Tongue (tissue), 3 donors: ENCODE measurements at places on chromosomes 1 and 21. TPM values are rescaled to one million over a fixed set of nuclear protein-coding genes. Genes with fewer than 3 reads are reported as not detected.

RCC2 gene
- 42.5 TPM for total RNA-seq

- DNase-seq, result no peak
Observed at GRCh38 chr1:223803211-223803610, 42.5 kb downstream of the TP53BP2 start.

DNA sequence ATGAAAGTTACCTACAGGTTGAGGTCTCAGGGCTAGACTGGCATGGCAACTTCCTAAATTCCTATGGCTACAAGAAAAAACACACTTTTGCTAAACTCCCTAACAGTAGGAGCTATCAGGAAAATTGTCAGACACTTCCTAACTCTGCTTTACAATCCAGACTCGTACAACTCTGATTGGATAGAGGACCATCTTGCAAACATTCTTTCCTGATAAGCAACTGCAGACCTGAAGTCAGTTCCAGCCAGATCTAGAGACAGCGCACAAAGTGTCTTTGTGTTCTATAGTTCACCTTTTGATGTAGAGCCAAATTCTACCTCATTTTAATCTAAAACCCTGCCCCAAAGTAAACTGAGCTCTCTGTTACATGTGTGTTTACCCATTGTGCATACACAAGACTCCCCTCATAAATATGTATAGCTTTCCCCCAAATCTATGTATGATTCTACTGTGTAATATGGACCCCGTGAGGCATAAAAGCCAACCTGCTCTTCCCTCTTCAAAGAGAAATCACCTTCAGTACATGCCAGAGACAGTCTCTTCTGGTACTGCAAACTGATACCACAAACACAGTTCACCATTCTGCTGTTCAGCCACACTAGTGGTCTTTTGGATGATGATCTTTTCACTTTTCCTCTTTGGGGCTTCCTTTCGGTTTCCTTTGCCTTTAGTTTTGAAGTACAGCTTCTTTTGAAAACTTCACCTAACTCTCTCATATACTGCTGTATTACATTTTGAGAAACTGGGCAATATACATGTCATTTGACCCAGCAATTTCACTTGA, 21.7 kb downstream of the ZP4 start:
- DNase-seq, result no peak

ELAPOR1 gene
- 18.8 TPM for total RNA-seq

KIF17 gene
- total RNA-seq, result 2.4 TPM

DNAJC28 gene
- 2.8 TPM for total RNA-seq

DNA sequence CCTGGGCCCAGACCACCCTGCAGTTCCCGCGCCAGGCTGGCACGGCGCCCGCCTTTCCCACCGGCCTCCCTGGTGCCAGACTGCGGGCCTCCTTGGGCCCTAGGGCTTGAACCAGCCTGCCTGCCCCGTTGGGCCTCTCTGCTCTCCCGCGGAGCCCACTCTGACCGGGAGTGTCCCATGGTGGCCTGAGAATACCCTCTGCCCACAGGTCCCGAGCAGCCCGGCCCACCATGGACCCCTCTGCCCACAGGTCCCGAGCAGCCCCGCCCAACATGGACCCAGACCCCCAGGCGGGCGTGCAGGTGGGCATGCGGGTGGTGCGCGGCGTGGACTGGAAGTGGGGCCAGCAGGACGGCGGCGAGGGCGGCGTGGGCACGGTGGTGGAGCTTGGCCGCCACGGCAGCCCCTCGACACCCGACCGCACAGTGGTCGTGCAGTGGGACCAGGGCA, 7.9 kb downstream of the MIB2 start:
- no peak for DNase-seq

SPRR1A gene
- not detected for total RNA-seq

DNA sequence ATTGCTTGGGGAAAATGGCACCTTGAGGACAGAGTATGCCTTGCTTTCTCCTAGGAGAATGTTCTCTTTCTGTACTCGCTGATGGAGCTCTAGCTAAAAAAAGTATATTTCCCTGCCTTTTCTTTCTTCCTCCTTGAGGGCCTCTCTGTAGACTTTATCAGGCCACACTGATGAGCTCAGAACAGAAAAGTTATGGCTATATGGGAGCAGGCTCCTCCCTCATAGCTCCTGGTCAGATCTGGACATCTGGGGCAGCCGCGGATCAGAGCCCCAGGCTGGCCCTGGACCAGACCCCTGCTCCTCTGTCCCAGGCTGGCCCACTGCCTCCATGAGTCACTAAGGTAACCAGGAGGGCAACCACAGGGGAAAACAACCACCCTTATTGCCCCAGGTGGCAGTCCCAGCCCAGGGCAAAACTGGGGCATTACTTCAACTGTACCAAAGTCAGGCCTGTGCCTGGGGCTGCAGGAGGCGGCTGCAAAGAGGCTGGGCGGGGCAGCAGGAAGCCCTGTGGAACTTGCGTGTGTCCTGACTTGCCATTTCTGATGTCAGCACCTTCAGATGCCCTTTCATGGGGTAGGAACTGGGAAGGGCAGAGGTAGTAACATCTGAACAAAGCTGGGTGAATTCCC, 26.3 kb upstream of the ZNF648 start:
- no peak for DNase-seq

TEDDM1 gene
- not detected for total RNA-seq

DNA sequence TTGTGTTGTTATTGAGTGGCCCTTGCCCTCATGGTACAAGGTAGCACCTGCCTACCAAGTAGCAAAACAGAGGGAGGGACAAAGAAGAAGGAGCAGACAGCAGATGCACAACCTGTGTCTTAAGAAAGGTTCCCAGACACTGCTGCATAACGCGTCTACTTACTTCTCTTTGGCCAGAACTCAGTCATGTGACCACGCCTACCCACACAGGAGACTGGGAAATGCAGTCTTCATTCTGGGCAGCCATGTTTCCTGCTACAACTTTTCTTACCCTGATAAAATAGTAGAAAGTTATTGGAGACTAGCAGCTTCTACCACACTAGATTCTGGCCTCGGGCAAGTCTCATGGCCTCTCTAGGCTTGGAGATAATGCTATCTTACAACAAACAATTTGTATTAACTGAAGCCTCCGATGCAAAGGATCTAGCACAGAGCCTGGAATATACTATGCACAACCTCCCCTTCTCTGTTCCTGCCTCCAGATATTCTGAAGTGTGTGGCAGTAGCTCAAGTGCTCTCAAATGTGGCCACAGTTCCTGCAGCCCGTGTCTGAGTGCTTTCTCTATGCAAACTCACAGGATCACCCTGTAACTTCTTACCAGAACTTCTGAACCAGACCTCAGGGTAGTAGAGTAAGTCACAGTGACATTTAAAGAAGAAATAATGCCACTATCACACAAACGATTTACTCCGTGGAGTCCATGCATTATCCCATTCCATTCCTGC, 34.1 kb upstream of the BTG2 start:
- peak; percentile 84 for DNase-seq

GRCh38 chr1:63991685-63992084, 211.7 kb upstream of the UBE2U start:
- no peak for DNase-seq

DNA sequence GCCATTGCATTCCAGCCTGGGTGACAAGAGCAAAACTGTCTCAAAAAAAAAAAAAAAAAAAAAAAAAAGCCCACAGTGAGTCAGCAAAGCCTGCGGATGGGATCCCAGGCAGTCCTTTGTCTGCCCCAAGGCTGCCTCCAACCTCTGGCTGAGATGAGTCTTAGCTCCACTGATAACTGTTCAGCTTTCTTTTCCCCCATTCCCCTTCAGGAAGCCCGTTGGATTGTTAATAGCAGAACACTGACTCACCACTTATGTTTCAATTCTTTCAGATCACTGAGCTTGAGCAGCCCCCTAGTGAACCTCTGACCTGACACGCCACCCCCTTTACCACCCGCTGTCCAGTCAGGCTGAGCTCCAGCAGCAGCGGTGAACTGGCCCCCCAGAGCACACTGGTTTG, 57.5 kb downstream of the ERG start:
- DNase-seq, result no peak

DNA sequence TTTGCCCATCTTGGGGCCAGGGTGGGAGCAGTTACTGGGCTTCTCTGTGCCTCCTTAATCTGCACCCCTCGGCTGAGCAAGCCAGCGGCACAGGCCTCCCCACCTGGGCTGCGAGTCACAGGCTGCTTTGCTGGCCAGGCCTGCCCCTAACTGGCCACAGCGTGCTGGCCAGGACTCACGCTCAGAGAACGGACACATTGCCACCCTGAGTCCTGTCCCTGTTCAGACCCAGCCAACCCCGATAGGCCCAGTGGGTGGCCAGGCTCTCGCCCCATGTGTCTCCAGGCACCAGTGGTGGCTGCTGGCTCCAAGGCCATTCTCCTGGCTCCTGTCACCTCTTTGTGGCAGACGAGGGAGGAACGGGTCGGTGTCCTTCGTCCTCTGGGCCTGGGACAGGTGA, 61.3 kb downstream of the MORN1 start:
- DNase-seq, result no peak

SFN gene
- 66.7 TPM for total RNA-seq

DNAJB4 gene
- 197 TPM for total RNA-seq

DNA sequence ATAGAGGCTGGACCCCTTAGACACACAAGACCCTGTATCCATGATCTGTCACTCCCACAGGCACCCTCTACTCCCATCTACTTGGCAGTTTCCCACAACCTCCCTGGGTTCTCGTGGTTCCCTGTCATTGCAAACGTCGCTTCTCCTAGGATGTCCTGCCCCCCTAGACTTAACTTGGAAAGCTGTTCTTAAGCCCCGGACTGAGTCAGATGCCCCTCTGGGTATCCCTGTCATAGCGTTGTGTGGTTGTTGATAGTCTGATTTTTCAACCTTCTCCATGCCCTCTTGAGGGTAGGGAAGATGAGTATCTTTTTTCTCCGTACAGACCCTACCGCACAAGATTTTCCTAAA, 11.8 kb downstream of the RCC1 start:
- DNase-seq, result no peak

WNT2B gene
- 6.1 TPM for total RNA-seq

GRCh38 chr1:86747304-86747703, 42.9 kb downstream of the SH3GLB1 start:
- DNase-seq, result no peak

- no peak for DNase-seq
Observed at GRCh38 chr1:10682108-10682445, 114.4 kb downstream of the CASZ1 start.

DNA sequence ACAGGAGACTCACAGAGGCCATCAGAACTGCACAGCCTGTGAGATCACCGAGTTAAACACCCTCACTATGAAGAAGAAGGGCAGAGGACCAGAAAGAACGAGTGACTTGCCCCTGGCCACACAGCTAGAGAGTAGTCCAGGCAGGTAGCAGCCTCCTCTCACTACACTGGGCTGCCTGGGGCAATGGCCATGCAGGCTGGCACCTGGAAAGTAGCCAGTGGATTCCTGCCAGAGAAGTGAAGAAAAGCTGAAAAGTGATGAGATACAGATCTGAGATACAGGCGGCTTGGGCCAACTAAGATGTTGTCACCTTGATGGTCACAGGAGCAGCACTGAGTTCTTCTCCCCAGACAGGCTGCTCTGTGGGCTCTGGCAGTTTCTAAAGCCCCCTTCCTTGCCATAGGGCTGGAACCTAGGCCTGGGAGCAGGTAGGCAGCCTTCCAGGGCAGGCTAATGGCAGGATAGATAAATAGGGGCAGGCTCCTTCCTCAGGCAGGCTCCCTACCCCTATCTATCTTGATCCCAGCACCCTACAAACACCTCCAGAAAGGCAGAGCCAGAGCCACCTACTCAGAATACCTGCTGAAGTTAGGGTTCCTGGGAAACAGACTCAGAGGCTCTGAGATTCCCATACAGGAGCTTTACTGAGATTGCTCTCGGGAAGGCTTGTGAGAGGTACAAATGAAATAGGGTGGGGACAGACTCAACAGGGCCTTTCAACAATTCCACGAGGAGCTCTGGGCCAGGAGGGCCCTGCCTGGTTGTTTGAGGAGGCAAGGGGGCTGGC, 106.3 kb downstream of the BEND5 start:
- DNase-seq, result no peak

OR10Z1 gene
- total RNA-seq, result not detected

DMBX1 gene
- total RNA-seq, result not detected

DNA sequence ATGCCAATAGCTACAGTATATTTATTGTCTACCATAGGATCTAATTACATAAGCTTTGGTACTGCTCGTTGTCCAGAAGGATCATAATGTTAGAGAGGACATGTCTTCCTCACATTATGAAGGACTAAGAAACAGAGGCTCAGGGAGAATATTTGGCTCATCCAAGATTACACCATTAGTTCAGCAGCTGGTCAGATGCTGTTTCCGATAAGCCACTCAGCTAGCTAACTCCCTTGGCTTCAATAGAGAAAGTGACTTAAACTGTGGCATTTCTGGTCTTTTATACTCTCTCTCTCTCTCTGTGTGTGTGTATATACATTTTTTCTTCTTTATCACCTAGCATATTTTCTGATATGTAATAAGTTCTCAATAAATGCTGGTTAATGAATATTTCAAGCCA, 70.4 kb downstream of the DDR2 start:
- DNase-seq, result peak; percentile 49

RSPH1 gene
- total RNA-seq, result 0.10 TPM

DNA sequence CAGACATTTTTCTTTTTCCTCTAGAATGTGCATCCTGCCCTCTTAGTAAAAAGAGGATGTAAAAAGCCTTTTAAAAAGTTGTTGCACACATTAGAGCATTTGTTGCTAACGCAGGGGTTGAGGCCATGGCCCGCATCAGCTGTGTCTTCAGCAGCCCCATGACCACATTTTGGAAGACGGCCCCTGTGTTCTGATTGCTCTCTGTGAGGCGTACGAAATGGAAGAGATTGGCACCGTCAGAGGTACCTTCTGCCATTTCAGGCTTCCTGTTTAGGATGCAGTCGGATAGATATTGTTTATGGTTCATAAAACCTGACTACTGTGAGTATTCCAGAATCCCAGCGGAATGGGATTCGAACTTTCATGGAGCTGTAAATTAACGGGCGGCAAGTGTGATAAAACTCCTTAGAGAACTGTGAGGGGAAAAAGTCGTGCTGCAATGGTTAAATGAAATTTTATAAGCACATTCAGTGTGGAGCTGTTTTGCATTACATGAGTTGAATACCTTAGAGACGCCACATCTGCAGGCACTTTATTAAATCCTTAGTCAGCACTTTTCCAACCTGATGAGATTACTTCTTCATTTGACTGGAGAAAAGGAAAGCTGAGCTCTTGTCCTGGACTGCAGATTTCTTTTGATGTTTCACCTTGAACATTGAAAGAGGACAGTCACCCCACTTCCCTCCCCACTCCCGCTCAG, 273.9 kb downstream of the TM2D1 start:
- peak; percentile 80 for DNase-seq

DNA sequence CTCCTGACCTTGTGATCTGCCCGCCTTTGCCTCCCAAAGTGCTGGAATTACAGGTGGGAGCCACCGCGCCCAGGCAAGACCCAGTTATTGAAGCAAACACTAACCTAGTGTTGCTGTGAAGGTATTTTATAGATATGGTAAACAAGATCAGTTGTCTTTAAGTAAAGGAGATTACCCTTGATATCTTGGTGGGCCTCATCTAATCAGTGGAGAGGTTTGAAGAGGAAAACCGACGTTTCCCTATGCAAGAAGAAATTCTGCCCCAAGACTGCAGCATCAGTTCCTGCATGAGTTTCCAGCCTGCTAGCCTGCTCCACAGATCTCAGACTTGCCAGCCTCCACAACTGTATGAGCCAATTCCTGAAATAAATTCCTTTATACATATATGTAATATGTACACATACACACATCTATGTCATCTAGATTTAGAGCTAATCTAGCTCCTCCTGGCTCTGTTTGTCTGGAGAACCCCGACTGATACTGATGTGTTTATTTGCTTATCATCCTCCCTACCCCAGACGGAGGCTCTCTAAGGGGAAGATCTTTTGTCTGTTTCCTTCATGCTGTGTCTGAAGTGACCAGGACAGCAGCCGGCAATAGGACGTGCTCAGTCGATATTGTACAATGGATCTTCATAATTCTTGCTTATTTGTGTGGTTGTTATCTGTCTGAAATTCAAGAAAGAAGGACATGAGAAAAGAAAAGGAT, 90.9 kb downstream of the IER5 start:
- no peak for DNase-seq

DCDC2B gene
- not detected for total RNA-seq
